ENCODE measurements at places on chromosomes 5 and 9. TPM values are rescaled to one million over a fixed set of nuclear protein-coding genes. Genes with fewer than 3 reads are reported as not detected.

The PDE6A gene
- not detected for polyA plus RNA-seq

The PCDHA1 gene
- not detected for polyA plus RNA-seq

The GABRA6 gene
- not detected for polyA plus RNA-seq

The GARIN3 gene
- not detected for polyA plus RNA-seq

The SLC6A3 gene
- polyA plus RNA-seq = not detected

The SLC22A4 gene
- 24.0 TPM for polyA plus RNA-seq

The CCDC192 gene
- polyA plus RNA-seq = 0.30 TPM

All from GM23248 (cell line).